ENCODE measurements at places on chromosomes 13 and 19. TPM values are rescaled to one million over a fixed set of nuclear protein-coding genes. Genes with fewer than 3 reads are reported as not detected.
A peak's percentile ranks its signal among the peaks of the same experiment; 100 is the strongest.

CDX2 gene
- not detected for total RNA-seq

ZNF486 gene
- not detected for total RNA-seq

ZNF575 gene
- total RNA-seq = 0.81 TPM

PPM1N gene
- total RNA-seq = 0.42 TPM

KLK14 gene
- total RNA-seq = 0.30 TPM

AMER2 gene
- total RNA-seq = not detected

NDUFA7 gene
- 91.8 TPM for total RNA-seq

- DNase-seq = no peak
Observed at GRCh38 chr13:45538382-45538781, 73.6 kb downstream of the COG3 start.

GRCh38 chr13:75906315-75906714 is 270.2 kb downstream of the LMO7 start:
- DNase-seq = peak; percentile 2

DNA sequence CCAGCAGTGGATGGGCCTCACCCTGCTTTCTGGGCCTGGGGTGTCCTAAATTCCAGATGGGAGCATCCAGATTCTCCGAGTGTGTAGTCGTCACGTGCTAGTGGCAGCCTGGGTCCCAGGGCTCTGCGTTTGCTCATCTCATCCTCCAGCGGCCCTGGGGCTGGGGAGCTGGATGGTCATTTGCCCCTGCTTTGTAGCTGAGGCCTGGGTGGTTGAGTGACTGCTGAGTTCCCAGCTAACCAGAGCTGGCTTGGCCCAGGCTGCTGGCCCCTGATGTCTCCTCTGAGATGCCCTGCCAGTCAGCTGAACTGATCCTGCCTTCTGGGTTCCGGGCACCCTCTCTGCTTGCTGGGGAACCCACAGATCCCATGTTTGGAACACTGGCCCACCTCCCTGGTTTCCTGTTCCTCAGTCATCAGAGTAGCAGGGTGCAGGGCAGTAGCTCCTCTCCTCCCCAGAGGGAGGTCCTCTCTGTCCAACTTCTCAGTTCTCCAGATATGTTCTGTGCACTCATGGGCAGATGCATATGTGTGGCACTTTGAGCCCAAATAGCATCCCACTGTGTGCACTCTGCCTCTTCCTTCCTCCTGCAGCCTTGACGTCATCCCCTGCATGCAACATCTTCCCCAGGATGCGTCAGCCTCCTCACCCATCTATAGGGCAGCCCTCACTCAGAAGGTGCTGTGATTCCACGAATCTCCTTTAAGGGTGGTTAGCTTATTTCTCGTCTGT is 22.4 kb upstream of the CRTC1 start:
- DNase-seq = no peak

GRCh38 chr19:39602224-39602623 is at the start of gene LGALS13:
LGALS13 (plus strand) TSS chr19:39602524; CDS start chr19:39602569, 45 bp downstream.
- DNase-seq = no peak

DNA sequence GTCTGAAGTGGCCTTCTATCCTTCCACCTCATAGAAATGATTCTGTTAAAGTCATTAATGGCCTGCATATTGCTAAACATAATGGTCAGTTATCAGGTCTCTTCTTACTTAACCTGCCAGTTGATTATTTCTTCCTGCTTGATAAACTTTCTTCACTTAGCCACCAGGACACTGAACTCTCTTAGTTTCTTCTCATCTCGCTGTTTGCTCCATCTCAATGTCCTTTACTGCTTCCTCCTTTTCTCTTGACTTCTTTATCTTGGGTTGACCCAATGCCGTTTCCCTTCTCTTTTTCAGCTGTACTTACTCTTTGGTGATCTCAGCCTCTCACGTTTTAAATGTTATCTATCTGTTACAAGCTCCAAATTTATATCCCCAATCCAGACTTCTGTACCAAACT is 17.1 kb upstream of the CLC start:
- no peak for DNase-seq

DNA sequence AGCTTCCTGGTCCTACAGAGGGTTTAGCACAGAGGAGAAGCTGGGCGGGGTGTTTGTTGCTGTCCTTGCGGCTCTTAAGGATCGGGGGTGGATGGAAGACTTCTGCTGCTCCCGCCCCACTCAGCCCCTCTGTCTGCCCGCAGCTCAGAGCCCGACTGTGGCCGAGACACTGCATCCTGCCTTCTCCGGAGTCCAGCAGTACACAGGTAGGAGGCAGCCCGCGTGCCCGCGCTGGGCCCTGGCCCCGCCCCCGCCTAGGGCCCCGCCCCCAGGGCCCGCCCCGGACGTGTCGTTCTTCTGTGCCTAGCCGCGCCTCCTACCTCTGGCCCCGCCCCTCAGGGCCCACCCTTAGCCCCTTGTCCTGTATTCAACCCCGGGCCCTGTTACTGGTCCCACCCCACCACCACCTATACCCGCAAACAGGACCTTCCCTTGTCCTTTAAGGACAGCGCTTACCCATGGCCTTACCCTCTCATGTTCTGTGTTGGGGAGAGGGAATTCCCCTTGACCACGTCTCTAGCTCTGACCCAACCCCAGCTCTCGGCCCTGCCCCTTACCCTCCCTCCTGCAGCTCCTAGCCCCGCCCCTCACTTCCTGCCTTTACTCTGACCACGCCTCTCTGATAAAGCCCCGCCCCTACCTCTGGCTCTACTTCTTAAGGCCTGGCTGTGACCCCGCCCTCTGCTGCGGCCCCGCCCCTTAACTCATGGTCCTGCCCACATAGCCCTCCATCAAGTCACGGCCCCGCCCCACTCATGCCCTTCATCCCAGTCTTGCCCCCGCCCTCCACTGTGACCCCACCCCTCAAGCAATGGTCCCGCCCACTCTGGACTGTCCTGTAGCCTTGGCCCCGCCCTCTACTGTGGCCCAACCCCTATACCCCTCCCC is 60.5 kb downstream of the CELF5 start:
- DNase-seq = peak; percentile 38

GRCh38 chr19:3507371-3508120 is 1.4 kb downstream of the FZR1 start:
- DNase-seq = peak; percentile 8

DNA sequence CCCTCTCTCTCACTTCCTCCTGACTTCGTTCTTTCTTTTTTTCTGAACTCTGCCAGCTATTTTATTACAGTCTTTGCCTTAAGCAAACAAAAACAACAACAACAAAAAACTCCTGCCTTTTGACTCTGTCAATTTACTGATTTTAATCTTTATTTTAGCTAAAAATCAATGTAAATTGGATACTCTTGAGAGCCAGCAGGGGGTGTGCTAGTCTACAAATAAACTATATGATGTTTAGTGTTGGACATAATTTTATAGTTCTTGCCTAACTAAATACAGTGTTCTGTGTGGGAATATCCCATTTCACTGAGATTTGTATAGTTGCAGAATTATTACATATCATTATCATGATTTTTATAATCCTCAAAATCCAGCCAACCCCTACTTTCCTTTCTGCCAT is 1199.9 kb upstream of the SPRY2 start:
- peak; percentile 28 for DNase-seq

DNA sequence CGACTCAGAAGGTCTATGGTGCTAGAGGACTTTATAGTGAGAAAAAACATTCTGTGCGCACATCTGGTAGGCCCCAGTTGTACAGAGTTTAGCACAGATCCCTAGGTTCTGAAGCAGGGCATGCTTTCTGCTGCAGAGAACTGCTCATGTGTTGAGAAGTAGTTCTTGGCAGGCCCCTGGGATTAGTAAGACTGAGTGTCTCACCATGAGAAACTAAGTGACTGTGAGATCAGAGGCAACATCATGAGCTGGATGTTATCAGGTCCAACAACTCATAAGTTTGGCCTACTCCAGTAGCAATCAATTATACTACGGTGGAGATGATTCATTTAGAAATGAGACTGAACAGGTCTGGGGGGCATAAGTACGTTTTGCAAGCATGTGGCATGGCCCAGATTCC is 507.4 kb upstream of the KLF12 start:
- DNase-seq = no peak

DNA sequence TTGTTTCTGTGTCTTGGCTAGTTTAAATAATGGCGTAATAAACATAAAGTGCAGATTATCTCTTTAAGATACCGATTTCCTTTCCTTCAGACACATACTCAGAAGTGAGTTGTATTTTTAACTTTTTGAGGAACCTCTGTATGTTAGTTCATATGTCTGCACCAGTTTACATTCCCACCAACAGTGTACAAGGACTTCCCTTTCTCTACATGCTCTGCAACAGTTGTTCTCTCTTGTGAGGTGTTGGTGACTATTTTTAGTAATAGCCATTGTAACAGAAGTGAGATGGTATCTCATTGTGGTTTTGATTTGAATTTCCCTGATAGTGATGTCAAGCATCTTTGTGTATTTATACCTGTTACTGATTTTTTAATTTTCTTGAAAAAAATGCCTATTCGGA is 418.6 kb downstream of the UQCRFS1 start:
- no peak for DNase-seq

GRCh38 chr13:22320991-22321390 is 650.1 kb downstream of the FGF9 start:
- no peak for DNase-seq

GRCh38 chr19:1848399-1849131 is at the start of gene REXO1:
REXO1 (minus strand) TSS chr19:1848483; CDS start chr19:1848358, 125 bp downstream.
- peak; percentile 97 for DNase-seq

DNA sequence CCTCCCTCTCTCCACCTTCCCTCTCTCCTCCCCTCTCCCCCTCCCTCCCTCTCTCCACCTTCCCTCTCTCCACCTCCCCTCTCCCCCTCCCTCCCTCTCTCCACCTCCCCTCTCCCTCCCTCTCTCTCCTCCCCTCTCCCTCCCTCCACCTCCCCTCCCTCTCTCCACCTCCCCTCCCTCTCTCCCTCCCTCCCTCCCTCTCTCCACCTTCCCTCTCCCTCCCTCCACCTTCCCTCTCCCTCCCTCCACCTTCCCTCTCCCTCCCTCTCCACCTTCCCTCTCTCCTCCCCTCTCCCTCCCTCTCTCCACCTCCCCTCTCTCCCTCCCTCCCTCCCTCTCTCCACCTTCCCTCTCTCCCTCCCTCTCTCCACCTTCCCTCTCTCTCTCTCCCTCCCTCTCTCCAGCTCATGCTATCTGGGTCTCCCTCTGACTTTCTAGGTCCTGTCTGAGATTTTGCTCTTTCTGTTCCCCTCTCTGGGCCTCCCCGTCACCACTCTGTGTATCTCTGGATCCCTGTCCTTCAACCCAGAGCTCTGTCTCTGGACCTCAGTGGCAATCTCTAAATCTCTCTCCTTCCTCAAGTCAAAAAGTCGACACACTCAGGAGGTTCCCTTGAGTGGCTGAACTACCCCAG is 3.5 kb upstream of the CNOT3 start:
- DNase-seq = no peak

GRCh38 chr19:33905473-33905936 is 108.8 kb downstream of the KCTD15 start:
- DNase-seq = no peak
